GM23248 (cell line): ENCODE measurements at places on chromosomes 7 and 10.

DNA sequence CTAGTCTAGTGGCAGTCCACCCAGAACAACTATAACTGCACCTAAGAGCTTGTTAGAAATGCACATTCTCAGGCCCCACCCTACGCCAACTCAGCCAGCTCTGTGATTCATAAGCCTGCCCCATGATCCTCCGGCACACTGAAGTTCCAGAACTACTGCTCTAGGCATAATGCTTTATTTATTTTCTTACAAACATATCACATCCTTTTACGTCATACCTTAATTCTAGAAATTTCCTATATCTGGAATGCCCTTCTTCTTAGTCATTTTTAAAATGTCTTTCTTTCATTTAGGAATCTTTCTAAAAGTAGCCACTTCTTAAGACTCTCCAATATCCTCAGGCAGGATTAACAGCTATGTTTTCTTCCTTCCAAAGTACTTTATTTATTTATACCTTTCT lies 480.1 kb downstream of the INHBA start:
- DNase-seq: peak; percentile 47

GRCh38 chr7:129535896-129536295 lies 33.6 kb downstream of the SMKR1 start:
- no peak for DNase-seq

DNA sequence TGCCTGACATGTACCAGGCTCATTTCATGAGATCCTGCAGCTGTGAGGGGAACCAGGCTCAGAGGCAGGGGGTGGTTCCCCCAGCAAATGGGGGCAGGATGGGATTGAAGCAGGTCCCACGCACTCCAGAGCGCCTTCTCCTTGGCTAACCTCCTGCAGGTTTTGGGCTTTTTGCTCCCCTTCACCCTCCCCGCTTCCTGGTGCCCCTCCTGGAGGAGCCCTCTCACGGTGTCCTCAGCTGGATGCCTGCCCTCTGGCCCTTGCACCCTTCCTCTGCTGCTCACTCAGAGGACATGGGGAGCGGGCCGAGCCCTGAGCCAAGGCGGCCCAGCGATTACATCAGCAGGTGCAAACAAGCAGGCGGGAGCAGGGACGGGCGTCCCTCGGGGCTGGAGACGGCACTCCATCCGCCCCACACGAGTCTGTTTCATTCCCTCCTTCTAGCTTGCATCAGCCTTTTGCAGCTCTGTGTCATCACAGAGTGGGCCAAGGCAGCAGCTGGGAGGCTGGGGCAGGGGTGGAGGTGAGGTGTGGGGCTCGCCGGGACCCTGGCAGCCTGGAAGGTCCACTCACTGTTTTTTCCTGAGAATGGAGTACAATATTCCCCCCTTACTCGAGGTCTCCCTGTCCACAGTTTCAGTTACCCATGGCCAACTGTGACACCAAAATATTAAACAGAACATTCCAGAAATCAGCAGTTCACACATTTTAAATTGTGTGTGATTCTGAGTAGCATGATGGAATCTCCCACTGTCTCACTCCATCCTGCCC lies 52.7 kb upstream of the SLC29A3 start:
- DNase-seq: peak; percentile 70

GRCh38 chr10:109114579-109114978 lies 808.7 kb downstream of the XPNPEP1 start:
- DNase-seq: peak; percentile 8

GRCh38 chr7:1742555-1743303 lies 72.7 kb downstream of the ELFN1 start:
- peak; percentile 51 for DNase-seq

DNA sequence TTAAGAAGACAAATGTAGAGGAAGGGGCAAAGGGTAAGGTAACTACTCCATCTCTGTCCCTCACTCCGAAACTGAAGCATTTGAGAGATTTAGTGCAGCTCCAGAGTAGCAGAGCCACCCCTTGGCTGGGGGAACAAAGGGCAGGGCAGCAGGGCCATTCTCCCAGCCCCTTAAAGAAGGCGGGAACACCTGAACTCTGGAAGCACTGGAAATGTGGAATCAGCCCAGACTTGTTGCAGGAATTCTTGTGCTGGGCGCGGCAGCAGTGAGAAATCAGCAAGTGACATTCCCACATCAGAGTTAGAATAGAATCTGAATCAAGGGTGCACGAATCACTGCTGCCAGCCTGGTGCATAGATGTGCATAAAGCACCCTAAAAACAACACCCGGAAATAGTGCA lies 34.4 kb upstream of the GRM8 start:
- no peak for DNase-seq

DNA sequence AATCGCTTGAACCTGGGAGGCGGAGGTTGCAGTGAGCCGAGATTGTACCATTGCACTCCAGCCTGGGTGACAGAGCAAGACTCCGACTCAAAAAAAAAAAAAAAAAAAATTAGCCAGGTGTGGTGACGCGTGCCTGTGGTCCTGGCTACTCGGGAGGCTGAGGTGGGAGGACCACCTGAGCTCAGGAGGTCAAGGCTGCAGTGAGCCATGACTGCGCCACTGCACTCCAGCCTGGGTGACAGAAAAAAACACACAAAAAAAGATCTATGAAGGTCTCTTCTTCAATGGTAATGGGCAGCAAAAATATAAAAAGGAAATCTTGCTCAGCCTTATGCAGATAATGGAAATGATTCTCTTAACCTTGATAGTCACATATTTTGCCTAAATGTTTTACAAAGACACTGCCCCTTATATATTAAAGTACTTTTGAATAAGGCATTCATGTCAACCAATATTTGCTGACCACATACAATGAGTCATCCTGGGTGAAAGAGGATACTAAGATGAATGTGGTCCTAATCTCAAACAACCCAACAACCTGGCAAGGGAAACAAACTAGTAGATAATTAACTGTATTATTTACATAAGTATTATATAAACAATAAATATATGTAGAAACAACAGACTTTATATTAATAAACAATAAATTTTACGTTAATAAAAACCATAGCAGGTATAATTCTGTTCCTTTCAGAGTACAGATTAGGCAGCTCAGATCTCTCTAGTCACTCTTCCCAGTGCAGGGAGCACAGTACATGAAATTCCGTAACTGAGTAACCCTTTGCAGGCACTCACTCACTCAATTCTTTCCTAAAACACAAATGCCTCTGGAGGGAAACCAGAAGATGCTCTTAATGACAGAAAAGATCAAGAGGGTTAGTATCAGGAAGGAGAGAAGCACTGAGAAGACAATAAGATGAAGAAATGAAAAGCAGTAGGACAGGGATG lies 8.1 kb downstream of the TOMM7 start:
- DNase-seq: peak; percentile 67

- no peak for DNase-seq
Measured at GRCh38 chr10:63116452-63117072, 16.6 kb upstream of the NRBF2 start.

DNA sequence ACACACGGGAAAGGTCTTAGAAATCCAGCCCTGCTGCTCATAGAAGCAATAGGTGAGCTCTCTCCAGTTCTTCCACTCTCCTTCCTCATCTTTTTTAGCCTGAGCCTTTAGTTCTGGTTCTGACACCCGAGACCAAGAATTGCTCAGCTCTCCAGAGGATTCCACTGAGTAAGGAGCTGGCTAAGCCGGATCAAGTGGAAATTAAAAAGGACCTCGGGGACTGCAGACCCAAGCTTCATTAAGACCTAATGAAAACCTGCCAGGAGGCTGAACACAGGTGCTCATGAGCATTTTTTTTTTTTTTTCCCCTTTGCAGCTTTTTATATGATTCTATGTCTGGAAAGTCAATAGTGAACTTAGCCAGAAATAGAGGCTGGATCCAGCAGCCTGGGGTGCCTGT lies 1176.0 kb upstream of the AUTS2 start:
- no peak for DNase-seq

- peak; percentile 88 for DNase-seq
Measured at GRCh38 chr10:44978570-44979280, at the start of gene DEPP1. Gene DEPP1 (minus strand): TSS chr10:44978809. CDS start chr10:44978030, 779 bp downstream.

DNA sequence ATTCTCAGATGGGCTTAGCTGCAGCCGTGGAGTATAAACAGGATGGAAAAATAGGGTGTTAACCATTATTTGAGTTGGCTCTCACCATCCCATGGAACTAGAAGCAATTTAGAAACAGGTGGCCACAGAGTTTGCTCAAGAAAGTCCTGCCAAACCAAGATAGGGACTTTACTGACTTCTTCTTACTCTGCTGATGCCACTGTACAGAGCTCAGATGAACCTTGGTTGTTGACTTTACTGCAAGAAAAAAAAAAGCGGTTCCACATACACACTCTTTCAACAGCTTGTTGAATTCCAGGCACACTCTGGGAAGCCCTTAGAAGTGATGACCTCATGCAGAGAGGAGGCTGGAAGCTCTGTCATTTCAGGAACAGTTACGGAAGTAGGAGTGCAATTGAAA lies 753.4 kb downstream of the NRG3 start:
- no peak for DNase-seq

DNA sequence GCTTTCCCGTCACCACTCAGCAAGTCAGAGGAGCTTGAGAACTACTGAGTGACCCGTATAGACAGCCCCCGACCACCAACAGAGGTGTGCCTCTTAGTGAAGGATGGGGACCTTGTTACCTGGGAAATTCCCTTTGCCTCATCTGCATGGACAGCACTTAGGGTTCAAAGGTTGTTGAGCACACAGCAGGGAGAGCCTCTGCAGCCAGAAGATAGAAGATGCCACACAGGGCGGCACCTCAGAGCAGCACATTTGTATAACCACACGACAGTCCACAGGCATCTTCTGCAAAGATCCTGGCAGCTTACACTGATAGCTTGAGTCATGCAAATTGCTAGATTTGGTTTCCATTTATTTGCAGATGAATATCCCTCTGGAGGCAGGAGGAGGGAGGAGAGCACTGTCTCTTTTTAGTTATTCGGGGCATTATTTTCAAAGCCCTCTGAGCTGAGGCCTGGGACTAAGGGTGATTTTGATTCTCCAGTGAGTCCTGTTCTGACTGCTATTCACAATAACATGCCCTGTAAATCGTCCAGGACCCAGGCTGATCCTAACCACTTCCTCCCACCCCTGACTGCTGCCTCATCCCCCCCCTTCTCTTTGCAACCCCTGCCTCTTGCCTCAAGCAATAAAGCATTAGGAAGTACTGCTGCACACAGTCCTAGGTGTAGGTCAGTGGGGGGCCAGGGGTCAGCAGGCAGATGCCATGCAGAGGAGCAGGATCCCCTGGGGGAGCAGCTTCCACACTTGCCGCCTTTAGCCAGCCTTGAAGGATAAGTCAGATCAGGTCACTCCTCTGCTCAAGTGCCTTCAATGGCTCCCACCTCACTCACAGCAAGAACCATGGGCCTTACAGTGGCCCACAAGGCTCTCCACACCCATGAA lies 24.6 kb upstream of the INMT start:
- peak; percentile 80 for DNase-seq

- no peak for DNase-seq
Measured at GRCh38 chr7:132347123-132347522, 229.1 kb downstream of the PLXNA4 start.

- DNase-seq: no peak
Measured at GRCh38 chr7:50650057-50650664, 85.0 kb upstream of the DDC start.
